OCI-LY7 (cell line): ENCODE measurements at places on chromosomes 6 and 20. TPM values are rescaled to one million over a fixed set of nuclear protein-coding genes. Genes with fewer than 3 reads are reported as not detected.

DNA sequence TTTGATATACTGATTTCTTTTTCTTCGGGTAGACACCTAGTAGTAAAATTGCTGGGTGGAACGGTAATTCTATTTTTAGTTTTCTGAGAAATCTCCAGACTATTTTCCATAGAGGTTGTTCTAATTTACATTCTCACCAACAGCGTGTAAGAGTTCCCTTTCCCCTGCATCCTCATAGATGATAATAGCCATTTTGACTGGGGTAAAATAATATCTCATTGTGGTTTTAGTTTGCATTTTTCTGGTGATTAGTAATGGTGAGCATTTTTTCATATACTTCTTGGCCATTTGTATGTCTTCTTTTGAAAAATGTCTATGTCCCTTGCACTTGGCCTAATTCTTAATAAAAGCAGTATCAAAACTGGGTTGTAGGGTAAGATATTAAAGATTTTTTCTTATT lies 148.9 kb upstream of the SIM1 start:
- DNase-seq, result no peak

DNA sequence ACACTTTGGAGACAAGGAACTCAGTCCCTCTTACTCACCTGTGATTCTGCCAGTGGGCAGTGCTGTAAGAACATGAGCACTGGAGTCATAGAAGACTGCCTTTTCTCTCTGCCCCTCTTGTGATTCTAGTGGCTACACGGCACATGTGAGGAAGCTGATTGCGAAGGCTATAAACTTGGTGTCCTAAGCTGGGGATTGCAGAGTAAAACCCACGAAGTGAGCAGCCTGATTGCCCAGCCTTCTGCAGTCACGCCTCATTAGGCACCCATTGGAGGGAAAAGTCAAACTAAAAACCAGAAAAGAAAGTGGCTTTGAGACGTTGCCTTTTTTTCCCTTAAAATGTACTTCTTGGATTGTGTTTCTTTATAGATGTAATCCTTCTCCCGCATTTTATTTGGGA lies 748.4 kb upstream of the CHD6 start:
- no peak for DNase-seq

DNA sequence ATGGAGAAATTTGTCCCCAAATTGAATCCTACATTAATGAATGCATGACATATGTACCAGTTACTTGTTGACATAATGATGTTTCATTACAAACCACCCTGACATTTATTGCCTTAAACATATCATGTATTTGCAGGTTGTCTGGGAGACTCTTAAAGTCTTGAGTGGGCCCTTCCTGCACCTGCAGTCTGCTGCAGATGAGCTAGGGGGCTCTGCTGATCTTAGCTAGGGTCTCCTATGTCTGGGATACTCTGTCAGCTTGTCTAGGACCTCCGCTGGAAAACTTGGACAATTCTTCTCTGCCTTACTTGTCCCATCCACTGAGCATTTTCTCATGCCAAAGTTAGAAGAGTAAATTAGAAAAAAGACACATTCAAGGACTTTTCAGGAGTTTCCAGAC lies 581.6 kb downstream of the HAO1 start:
- DNase-seq, result peak; percentile 31

The SSTR4 gene
- total RNA-seq, result not detected in 2 replicates

The PPP1R10 gene
- total RNA-seq, result 150 and 155 TPM in 2 replicates

The MBOAT1 gene
- not detected in 2 replicates for total RNA-seq

DNA sequence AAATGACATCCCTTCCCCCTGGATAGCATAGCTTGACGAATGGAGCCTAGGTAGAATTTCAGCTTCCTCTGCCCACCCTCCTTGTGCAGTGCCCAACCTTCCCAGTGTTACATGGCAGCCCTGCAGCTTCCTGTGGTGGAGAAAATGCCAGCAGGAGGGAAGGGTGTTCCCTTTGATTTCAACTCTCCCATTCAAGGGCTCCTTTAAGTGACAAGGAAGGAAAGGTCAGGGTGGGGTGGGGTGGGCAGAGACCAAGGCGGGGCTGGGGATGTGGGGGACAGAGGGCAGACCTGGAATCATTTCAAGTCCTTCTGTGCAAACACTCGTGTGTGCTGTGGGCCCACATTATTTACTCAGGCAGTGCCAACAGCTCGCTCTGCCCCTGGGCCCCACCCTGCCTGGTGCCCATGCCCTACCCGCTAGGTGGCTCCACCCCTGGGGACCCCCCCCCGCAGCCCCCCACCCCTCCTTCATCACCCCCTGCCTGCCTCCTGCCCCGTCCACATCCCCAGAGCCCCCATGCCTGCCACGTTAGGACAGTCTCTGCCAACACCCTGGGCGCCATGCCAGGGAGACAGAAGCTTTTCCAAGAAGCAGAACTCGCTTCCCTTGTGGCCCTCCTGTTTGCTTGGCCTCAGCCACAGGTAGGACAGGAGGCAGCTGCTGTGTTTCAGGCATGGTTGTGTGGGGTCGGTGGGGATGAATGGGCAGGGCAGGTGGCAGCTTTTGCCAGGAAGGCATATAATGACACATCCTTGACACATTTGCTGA lies 9.4 kb downstream of the SPDEF start:
- DNase-seq, result no peak

- DNase-seq, result no peak
Observed at GRCh38 chr6:44528716-44529115, 141.2 kb downstream of the CDC5L start.

DNA sequence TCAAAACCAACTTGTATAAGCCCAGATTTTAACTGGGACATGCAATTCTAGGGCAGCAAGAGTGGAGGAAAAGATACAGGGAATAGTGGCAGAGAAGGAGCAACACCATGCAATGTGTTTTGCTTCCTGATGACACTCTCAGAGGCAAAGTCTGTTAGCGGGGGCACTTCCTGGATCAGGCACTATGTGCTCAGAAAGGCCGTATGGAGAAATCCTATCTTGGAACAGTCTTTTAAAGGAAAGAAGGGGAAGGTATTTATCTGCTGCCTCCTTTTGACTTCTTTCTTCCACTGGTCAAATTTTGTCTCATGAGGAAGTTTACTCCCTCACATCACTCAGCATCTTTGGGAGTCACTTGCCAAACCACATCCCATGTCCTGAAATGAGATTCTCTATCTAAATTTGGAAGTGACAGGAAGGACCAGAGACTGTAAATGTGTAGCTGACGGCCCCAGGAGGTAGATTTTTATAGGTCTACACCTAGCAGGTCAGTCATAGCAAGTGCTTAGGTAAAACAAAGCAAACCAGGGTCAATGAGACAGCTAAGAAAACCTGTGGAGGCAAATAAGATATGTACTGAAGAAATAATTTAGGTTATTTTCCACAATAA lies 91.7 kb upstream of the ELOVL5 start:
- no peak for DNase-seq

GRCh38 chr6:1761477-1761877 lies 151.8 kb downstream of the FOXC1 start:
- no peak for DNase-seq

DNA sequence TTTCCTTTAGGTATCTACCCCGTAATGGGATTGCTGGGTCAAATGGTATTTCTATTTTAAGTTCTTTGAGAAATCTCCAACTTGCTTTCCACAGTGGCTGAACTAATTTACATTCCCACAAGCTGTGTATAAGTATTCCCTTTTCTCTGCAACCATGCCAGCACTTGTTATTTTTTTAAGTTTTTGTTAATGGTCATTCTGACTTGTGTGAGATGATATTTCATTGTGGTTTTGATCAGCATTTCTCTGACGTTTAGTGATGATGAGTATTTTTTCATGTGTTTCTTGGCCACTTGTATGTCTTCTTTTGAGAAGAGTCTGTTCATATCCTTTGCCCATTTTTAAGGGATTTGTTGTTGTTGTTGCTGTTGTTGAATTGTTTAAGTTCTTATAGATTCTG lies 871.1 kb downstream of the KIF16B start:
- DNase-seq, result no peak

GRCh38 chr6:150299873-150300485 lies 68.8 kb upstream of the IYD start:
- no peak for DNase-seq

The HDGFL1 gene
- not detected in 2 replicates for total RNA-seq

GRCh38 chr6:11236076-11236750 lies 3.7 kb upstream of the NEDD9 start:
- no peak for DNase-seq

- no peak for DNase-seq
Observed at GRCh38 chr6:44289726-44290260, 19.5 kb downstream of the TMEM151B start.

The SPEF1 gene
- 0.27 TPM in 1 of 2 replicates, not detected in the other for total RNA-seq

DNA sequence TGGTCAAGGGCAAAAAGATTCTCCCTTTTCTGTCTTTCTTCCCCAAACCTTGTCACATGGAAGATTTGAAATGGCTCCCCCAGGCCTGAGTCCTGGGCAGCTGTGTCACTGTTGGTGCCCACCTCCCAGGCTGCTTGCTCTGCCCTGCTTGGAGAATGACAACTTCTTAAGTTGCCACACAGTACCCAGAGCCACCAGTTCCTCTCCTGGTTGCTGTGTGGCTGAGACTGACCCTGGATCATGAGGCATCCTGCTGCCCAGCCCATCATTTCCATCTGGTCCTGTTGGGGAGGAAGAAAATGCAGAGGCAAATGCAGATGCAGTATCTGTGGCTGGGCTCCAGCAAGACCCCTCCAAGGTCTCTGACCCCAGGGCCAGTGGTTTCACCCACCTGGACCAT lies 113.7 kb downstream of the PHACTR3 start:
- DNase-seq, result no peak

DNA sequence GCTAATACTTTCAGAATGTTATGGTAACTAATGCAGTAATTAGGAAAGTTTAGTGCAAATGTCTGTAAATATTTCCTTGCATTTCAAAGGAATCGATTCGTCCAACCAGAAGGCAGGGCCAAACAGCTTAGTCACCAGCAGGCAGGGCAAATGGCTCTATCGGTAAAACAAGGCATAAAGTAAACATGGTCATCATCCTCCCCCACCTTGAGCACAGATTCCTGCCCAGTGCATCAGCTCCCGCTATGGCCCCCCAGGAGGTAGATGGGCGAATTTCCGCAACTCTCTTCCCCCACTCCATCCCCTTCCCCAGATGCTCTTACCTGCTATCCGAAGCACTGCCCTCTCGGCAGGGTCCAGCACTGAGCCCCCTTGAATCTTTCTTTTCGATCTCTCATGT lies 103.8 kb upstream of the BEND6 start:
- no peak for DNase-seq

GRCh38 chr6:164756142-164756541 lies 553.3 kb downstream of the C6orf118 start:
- DNase-seq, result no peak

The HM13 gene
- 142 and 148 TPM in 2 replicates for total RNA-seq

The DEF6 gene
- total RNA-seq, result 53.7 and 53.8 TPM in 2 replicates

GRCh38 chr20:8129211-8129976 lies 2.7 kb upstream of the PLCB1 start:
- DNase-seq, result no peak

- no peak for DNase-seq
Observed at GRCh38 chr20:3876676-3877075, 12.5 kb upstream of the PANK2 start.

The VSX1 gene
- total RNA-seq, result not detected in 2 replicates

DNA sequence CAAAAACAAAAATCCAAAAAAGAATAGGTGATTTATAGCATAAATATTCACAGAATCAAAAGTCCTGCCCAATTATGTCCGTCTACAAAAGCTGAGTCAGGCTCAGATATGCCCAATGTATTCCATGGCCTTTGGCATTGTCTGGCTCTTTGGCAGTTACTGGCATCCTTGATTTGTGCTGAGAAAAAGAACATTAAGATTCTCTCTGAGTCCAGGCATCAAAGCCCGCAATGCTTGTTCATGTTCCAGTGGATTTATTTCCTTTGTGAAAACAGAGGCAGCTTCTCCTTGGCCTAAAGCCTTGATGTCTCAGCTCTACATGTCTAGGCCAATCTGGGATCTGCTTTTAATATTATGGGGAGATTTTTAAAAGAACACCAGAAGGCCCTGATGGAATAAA lies 76.1 kb upstream of the SLC4A11 start:
- no peak for DNase-seq

- DNase-seq, result no peak
Observed at GRCh38 chr6:36927691-36928546, 26.6 kb upstream of the PI16 start.

GRCh38 chr6:19655744-19656143 lies 181.4 kb upstream of the ID4 start:
- DNase-seq, result no peak

The CLPSL2 gene
- total RNA-seq, result not detected in 2 replicates

The AVP gene
- total RNA-seq, result not detected in 2 replicates

- DNase-seq, result no peak
Observed at GRCh38 chr6:25454136-25454535, 175.0 kb downstream of the CARMIL1 start.

- DNase-seq, result no peak
Observed at GRCh38 chr6:108133594-108134179, 32.1 kb upstream of the NR2E1 start.

GRCh38 chr6:21281366-21281765 lies 312.2 kb upstream of the SOX4 start:
- no peak for DNase-seq

- no peak for DNase-seq
Observed at GRCh38 chr20:32235331-32236047, 27.8 kb downstream of the POFUT1 start.

The C6orf15 gene
- not detected in 2 replicates for total RNA-seq

The PPP1R16B gene
- total RNA-seq, result 41.3 and 45.4 TPM in 2 replicates

The SLC22A23 gene
- total RNA-seq, result not detected in 2 replicates

DNA sequence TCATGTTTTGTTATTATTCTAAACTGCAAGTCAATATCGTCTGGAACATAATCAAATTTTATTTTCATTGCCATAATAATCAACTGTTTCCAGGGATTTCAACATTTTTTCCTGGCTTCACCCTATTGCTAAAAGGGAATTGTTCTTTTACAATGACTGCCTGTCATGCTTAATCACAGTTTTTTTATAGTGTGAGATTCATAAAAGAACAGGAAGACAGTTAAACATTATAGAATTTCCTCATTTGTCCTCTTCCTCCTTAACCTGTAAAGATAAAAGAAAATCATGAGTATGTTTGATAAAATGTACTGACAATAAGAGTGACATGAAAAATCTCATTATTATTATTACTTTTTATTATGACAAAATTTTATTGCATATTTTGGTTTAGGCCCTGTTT lies 73.3 kb upstream of the CENPW start:
- DNase-seq, result no peak
